Fibroblast of lung (primary cell): ENCODE measurements at places on chromosomes 5 and 9. TPM values are rescaled to one million over a fixed set of nuclear protein-coding genes. Genes with fewer than 3 reads are reported as not detected.
A peak's percentile ranks its signal among the peaks of the same experiment; 100 is the strongest.

GRCh38 chr5:73266176-73266738 is 93.3 kb downstream of the TMEM174 start:
- peak; percentile 11 for DNase-seq

- no peak for DNase-seq
These were observed 107.4 kb downstream of the LHFPL2 start for GRCh38 chr5:78541086-78541654.

DNA sequence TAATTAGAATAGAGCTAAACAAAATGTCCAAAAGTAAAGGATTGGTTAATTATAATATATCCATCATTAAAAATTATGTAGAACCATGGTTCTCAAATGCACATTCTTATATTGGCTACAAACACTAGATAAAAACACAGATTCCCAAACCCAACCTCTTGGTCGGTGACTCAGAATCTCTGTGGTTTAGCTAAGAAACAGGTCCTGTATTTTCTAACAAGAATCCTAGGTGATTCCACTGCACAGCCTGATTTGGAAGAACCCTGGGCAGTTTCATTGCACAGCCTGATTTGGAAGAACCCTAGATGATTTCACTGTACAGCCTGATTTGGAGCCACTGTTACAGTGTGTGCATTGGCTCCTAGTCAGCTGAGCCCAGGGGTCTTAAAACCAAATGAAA is 67.9 kb downstream of the KIAA1958 start:
- DNase-seq = no peak

DNA sequence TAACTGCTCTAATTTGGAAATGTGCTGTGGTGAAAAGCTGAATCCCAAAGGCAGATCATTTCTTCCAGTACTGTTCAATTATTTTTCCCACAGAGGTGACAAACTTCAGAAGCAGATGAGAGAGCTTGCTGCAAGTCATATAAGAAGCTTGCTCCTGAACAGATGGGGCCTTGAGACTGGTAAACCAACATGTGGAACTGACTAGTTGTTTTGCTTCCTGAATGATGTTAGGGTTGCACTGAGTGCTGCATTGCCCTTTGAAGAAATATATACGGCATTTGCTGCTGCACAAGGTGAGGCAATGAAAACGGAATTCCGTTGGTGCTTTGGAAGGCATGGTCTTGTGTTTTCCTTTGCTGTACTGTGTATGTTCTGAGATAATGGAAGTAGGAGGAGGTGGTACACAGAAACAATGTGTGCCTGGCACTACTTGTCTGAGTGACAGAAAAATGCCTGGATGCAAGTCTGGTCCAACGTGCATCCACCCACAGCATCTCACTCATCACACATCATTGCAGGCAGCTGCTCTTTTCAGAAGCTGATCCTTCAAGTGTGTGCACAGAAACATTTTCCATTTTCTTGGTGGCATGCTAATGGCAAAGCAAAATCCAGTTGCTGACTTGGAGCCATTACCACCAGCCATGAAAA is 76.9 kb downstream of the ANKH start:
- DNase-seq = no peak

DNA sequence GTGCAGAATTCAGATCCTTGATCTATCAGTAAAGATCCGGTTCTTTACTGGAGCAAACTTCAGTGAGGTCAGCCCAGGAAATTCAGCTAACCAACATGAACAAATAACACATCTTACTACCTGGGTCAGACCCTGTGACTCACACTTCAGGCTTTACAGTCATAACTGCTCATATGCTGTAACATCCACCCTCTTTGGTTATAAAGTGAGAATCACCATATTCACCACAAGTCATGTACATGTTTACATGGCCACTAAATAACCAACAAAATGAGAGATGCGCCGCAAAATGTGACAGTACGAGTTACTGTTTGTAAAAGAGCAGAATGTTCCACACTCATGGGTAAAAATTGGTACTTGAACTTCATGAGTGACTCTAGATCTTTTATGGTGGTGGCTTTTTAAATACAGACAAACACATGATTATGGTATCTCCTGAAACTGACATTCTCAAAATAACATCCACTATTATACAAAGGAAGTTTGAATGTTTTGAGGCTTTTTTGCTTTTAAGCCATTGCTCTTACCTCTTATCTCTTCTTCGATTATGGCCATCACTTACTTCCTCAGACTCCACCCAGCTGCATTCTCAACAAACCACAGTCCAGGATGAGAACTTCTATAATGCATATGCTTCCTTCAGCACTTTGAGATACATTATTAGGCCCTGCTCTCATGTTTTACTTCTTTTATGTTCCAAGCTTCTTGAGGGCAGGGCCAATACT is 516.6 kb downstream of the RAB3C start:
- DNase-seq = peak; percentile 84

- no peak for DNase-seq
These were observed 3.4 kb upstream of the CCNO start for GRCh38 chr5:55236800-55237199.

GRCh38 chr9:126520453-126520852 is 93.3 kb upstream of the LMX1B start:
- no peak for DNase-seq

DNA sequence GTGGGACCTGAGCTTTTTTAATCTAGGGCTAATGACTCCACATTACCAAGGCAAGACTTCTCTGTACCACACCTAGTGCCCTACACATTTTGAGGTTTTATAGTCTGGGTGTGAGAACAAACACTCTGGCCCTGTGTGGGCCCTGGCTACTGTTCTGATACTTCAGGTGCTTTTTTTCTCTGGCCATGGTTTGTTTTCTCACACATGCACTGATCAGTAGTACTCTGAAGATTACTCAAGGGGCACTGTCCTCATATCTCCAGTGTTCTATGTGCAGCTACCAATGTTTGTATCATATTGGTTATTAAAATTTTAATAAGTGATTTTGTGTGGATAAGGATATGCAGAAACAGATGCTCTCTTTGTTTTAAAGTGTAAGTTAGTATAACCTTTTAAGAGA is 5.9 kb upstream of the C9orf40 start:
- DNase-seq = no peak

DNA sequence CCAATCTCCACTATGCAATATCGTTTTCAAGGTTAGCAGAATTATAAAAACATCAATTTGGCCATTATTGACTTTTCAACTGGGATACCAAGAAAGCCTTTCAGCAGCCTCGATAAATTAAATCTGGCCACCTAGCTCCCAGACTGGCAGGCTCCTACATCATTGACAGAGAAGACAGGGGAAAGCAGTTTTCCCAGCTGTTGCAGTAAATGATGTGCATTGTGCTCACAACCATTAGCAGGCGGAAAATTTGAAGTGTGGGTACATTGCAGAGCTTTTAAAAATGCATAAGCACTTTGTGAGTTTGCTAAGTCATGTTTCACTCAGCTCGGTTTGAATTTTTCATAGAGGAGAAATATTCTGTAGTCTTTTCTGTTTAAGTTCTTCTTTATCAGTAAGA is 297.9 kb downstream of the KCTD16 start:
- no peak for DNase-seq

The PFN3 gene
- total RNA-seq = not detected in 2 replicates

DNA sequence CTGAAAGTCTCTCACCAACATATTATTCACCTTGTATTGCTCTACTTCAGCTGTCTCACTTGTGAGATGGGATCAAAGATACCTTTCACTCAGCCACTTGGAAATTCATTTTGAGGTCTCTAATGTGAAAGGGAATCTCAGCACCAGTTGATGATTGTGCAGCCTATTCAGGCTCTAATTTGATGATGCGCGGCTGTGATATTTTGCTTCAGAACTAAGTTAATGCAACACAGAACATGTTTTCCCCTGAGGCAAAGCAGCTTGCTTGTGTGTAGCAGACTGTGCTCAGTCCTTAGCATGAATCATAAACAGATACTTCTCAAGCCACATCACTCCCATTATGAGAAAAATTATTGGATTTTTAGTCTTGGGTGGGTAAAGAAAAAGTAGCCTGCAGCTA is 378.8 kb downstream of the OSTF1 start:
- DNase-seq = no peak

GRCh38 chr9:90099262-90099963 is 494.6 kb downstream of the GADD45G start:
- DNase-seq = peak; percentile 37

- DNase-seq = no peak
These were observed 62.5 kb downstream of the CRB2 start for GRCh38 chr9:123418506-123418905.

DNA sequence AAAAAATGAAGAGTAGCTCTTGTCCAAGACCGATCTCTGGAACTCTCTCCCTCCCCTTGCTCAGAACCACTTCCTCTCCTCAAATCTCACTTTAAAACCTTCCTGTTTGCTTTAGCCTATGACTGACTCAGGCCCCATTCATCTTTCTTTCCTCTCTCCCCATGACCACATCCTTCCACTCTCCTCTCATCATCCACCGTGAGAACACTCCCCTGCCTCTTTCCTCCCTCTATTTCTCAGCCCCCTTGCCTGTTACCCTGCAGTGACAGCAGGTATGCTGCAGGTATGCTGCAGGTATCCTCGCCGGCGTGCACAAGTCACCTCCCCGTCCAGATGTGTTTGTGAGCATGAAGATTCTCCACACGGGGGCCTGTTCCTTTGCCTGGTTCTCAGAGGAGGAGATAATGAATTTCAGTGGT is 505.3 kb downstream of the CCDC171 start:
- DNase-seq = peak; percentile 60

DNA sequence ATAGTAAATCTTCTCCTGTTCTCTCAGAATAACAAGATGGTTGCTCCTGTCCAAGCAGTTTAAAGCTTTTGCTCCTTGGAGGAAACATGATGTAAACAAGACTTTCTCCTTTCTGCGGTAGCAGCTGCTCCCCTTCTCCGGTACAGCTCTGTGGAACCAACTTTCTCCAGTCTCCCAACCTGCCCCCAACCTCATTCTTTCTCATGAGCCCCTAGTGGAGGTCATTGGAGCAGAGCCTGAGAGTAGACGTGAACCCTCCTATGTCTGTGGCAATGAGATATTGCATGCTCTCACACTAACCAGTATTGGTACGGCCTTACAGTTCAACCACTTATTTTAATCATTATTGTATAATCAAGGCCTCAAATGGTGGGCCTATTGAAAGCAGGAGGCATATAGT is 483.8 kb upstream of the CDH10 start:
- no peak for DNase-seq

GRCh38 chr9:15104826-15105420 is 194.7 kb upstream of the FREM1 start:
- peak; percentile 23 for DNase-seq

GRCh38 chr9:32969270-32969669 is 32.2 kb downstream of the APTX start:
- DNase-seq = peak; percentile 81

DNA sequence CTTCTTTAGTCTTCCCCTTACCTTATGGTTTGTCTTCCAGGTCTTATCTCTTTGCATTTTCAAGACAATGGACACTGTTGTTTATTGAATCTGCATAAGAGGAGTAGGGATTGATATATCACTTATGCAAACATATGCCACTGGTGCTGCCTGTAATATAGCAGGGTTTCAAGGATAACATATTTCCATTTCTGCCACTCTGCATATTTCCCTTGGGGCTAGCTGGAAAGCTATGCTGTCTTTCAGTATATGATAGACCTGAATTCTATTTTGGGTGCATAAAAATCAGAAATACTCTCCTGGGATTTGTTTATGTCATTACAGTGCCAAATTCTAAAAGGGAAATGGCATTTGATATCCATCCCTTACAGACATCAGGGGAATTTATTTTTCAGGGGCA is 400.2 kb downstream of the TLR4 start:
- DNase-seq = no peak

The KIF24 gene
- total RNA-seq = 0.51 and 1.2 TPM in 2 replicates

The RNF183 gene
- not detected in 2 replicates for total RNA-seq

- DNase-seq = no peak
These were observed 22.3 kb upstream of the MIER3 start for GRCh38 chr5:56974241-56974640.

The SPACA9 gene
- 3.1 and 4.3 TPM in 2 replicates for total RNA-seq

- no peak for DNase-seq
These were observed 83.8 kb upstream of the TNFAIP8 start for GRCh38 chr5:119271758-119272730.

GRCh38 chr9:98897745-98898144 is 46.0 kb upstream of the COL15A1 start:
- DNase-seq = peak; percentile 70

DNA sequence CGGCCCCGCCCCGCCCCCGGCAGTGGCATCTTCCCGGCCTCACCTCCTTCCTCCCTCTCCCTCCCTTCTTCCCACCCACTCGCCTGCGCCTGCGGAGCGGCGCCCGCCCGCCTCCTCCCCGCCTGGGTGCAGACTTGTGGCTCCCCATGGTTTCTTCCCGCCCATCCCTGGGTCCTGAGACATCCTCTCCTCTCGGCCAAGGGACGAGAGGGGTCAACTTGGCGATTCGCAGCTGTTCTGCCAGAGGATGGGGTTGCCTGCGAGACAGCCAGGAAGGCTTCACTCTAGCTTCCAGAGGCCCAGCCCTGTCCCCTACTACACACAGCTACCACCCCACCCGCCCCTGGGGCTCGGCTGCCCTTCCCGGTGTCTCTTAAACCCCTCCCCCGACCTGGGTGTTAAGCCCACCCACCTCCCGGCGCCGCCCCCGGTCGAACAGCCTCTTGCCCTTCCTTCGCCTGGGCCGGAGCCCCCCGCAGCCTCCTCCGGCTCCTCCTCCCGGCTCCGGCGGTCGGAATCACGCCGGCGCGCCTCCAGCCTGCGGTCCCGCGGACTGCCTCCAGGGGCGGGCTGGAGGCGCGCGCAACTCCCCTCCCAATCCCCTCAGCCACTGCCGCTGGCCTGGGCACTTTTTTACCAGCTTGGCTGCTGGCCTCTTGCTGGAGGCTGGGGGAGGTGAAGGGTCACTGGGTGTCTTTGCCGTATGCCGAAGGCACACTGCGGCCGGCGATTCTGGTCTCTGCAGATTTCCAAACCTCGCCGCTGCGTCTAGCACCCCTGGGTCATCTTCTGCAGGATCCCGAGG is 1.9 kb downstream of the JADE2 start:
- DNase-seq = peak; percentile 87

GRCh38 chr9:8448226-8448625 is 648.6 kb upstream of the DMAC1 start:
- DNase-seq = no peak

GRCh38 chr5:107820429-107820828 is 149.7 kb upstream of the EFNA5 start:
- DNase-seq = no peak

DNA sequence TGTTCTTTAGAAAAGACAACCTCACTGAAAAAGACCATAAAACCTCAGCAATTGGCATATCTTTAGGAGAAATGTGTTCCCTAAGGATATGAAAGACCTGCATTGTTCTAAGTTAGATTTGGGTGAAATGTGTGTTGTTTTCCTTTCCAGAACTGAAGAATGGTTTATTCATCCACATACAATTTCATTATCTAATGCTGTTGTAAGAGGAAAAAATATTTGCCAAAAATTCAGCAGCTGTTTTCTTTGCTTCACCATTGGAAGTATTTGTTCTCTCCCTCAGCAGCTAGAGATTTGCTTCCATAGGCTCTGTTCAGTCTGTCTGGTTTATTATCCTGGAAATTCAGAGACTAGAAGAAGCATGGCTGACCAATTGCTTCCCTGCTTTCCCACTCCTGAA is 150.9 kb downstream of the ISOC1 start:
- peak; percentile 8 for DNase-seq

DNA sequence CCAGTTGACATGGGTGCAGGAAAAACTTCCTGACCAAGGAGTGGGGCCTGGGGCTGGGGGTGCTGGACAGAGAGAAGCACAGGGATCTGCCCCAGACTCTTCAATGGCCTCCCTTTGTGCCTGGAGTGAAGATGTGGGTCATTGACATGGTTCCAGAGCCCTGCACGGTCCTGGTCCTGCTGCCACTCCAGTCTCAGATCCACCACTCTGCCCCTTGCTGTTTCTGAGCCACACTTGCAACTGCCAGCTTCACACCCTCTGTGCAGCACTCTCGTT is 10.1 kb downstream of the PIP5K1B start:
- no peak for DNase-seq
